GM13977 (cell line): ENCODE measurements at places on chromosomes 7 and 10.

DNA sequence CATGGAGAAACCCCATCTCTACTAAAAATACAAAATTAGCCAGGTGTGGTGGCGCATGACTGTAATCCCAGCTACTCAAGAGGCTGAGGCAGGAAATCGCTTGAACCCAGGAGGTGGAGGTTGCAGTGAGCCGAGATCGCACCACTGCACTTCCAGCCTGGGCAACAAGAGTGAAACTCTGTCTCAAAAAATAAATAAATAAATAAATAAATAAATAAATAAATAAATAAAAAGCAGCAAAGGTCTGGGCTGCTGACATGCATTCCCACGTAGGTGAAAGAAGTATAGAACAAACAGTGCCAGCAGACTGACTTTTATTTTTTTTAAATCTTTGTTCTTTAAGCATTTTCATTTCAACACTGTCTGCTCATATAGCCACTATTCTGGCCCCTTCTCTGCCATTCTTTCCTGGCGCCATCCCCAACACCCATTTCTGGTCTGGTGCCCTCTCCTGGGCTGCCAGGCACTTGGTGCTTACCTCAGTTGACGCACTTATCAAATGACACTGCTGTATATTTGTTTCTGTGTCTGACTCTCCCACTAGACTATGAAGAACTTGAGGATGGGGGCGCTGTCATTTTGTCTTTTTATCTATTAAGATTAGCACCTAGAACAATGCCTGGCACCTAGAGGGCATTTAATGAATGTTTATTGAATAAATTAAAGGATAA lies 15.6 kb downstream of the FAM107B start:
- no peak for DNase-seq

DNA sequence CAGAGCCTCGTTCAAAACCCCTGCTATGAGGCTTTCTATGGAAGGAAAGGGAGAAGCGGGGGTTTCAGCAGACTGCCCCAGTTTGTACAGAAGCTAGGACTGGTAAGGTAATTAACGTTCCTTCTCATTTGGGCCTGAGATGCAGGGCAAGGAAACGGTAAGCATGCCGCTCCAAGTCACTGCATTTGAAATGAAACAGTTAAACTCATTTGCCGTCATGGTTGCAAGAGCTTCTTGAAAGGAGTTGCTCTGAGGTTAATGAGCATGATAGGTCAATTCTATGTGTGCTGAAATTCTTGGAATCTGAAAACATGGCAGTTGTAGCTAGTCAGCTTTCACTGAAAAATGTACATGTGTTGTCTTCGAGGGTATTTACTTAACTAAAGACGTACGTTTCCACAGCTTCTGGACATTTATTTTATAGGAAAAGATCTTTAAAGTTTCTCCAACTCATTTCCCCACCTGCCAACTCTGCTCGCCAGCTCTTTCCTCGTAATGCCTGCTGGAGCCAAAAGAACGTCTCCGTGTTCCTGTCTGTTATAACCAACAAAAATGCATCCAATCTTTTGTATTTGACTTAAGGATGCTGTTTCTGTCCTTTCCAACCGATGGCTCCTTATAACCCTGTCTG lies 73.3 kb downstream of the ADAM12 start:
- no peak for DNase-seq

DNA sequence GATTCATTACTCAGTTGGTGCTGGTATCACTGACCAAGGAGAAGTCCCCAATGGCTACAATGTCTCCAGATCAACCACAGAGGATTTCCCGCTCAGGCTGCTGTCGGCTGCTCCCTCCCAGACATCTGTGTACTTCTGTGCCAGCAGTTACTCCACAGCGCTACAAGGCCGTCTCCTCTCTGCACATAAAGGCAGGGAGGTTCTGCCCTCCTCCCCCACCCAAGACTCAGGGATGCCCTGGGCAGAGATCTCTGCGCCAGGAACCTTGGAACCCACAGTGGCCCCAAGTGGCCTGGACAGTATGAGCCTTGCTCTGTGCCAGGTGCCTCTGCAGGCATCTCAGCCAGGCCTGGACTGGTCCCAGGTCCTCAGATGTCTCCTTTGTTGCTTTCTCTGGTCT lies 193.4 kb upstream of the PRSS58 start:
- no peak for DNase-seq

GRCh38 chr7:99116144-99116543 lies 27.8 kb downstream of the SMURF1 start:
- no peak for DNase-seq

- DNase-seq, result no peak
These were observed 102.8 kb upstream of the TNS3 start for GRCh38 chr7:47684728-47685127.

DNA sequence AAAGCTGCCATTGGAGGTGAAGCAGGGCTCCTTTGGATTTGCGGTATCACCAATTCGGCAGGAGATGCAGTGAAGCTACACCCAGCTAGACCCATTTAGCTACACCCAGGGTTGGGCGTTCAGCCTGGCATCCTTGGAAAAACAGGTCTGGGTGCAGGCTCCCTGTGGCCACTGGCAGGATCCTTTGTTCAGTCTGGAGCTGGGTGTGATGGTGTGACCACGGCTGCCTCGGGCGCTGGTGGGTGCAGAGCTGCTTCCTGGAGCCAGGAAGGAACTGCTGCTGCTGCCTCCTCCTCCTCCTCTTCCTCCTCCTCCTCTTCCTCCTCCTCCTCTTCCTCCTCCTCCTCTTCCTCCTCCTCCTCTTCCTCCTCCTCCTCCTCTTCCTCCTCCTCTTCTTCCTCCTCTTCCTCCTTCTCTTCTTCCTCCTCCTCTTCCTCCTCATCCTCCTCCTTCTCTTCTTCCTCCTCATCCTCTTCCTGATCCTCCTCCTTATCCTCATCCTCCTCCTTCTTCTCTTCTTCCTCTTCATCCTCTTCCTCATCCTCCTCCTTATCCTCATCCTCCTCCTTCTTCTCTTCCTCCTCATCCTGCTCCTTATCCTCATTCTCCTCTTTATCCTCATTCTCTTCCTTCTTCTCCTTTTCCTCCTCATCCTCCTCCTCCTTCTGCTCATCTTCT lies 84.0 kb downstream of the GRK5 start:
- no peak for DNase-seq

GRCh38 chr7:104033837-104034236 lies 44.4 kb upstream of the RELN start:
- DNase-seq, result no peak

- DNase-seq, result no peak
These were observed 47.3 kb downstream of the ARHGAP22 start for GRCh38 chr10:48557511-48558123.
